Fibroblast of mammary gland (primary cell): ENCODE measurements at places on chromosomes 4 and X.

- no peak for DNase-seq
Observed at GRCh38 chrX:24899391-24899790, 116.4 kb downstream of the ARX start.

- no peak for DNase-seq
Observed at GRCh38 chr4:5890063-5890727, 2.7 kb downstream of the CRMP1 start.

- DNase-seq = no peak
Observed at GRCh38 chr4:3524920-3525319, 7.3 kb downstream of the LRPAP1 start.

- DNase-seq = peak; percentile 14
Observed at GRCh38 chr4:44493924-44494323, 45.3 kb upstream of the KCTD8 start.

DNA sequence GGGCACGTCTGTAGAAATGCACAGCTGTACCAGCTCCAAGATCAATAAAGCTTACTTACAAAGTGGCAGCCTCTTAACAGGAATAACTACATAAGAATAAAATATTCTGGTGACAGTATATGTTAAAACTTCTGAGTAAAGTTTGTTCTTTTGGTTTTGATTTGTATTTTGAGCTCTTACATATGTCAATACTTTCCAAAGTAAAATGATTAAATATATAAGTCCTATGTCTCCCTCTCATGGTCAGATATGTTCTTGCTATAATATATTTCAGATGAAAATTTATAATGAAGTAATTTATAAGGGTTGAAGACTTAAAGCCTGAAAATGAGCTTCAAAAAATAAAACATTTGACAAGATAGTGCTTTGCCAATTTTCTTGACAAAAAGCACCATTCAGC lies 254.4 kb downstream of the NPFFR2 start:
- DNase-seq = peak; percentile 30

- no peak for DNase-seq
Observed at GRCh38 chrX:121298499-121298898, 251.1 kb downstream of the GLUD2 start.

GRCh38 chr4:37555322-37555721 lies 130.9 kb downstream of the RELL1 start:
- DNase-seq = no peak

GRCh38 chr4:1395941-1396805 lies 10.1 kb downstream of the NKX1-1 start:
- no peak for DNase-seq
